ENCODE measurements at places on chromosomes 3 and 15.

GRCh38 chr15:29652595-29652994, 169.7 kb downstream of the TJP1 start:
- no peak for DNase-seq

DNA sequence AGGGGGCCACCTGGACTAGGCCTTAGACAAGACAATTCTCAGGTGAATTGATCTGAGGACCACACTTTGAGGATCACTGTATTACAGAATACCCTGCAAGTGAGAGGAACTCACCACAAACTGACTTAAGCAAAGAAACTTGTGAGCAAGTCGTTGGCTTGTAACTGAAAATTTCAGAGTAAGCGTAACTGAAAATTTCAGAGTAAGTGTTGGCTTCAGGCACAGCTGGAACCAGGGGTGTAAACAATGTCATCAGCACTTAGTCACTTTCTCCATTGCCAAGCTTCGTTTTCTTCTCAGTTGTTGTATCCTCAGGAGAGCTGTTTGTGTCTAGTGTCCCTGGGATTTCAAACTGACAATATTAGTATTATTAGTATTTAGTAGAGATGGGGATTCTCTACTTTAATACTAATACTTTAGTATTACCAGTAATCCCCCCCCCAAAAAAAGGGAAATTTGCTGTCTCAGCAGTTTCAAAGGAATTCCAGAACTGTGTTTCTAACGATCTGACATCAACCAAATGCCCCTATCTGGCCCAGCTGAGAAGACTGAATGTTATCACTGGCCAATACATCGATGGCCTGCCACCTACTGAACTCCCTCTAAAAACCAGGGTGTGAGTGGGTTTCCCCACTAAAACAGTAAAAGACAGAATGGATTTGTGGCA, 474.4 kb downstream of the NTRK3 start:
- no peak for DNase-seq

DNA sequence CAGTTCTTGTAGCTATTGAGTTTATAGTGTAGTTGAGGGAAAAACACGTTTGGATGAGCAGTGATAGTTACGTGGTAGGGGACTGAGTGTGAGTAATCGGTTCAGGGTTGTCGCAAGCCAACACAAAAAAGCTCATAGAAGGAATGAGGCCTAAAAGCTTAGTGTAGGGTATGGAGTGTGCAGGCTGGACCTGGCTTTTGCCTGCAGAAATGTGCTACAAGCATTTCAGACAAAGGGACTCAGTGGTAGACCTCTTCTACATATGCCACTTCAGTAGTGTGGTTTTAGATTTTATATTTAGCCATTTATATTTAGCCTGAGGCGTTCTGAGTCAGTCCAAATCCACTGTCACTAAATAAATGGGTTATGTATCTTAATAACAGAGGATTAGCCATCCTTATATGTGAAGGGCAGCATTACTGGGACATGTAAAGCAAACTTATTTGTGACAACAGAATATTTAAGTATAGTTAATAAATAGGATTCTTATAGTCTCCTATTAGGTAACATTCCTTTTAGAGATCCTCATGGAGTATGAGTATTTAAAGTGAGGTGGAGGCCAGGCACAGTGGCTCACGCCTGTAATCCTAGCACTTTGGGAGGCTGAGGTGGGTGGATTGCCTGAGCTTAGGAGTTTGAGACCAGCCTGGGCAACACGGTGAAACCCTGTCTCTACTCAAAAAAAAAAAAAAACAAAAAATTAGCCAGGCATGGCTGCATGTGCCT, 21.8 kb downstream of the ATP2C1 start:
- DNase-seq, result no peak

DNA sequence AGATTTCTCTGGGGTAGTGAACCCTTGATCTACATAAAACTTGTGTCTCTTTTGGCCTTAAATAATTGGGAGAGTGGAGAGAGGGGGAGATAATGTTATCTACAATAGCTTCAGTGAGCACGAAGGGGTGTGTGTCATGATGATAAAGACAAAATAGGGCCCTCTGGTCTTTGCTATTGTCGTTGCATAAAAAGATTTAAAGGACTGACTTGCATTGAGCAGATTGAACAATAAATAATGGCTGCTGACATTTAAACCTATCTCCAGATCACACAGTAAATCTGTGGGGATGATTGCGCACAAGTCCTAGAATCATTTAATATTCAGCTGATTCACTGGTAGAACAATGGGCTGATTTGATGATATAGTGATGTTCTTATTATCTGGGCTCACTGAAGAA, 71.3 kb upstream of the GAP43 start:
- no peak for DNase-seq

- peak; percentile 98 for DNase-seq
Measured at GRCh38 chr15:72230197-72231065, 559 bp downstream of the PKM start.

GRCh38 chr3:196166741-196167140, 44.5 kb downstream of the ZDHHC19 start:
- no peak for DNase-seq
